ENCODE measurements at places on chromosomes 11 and 22. TPM values are rescaled to one million over a fixed set of nuclear protein-coding genes. Genes with fewer than 3 reads are reported as not detected.
A peak's percentile ranks its signal among the peaks of the same experiment; 100 is the strongest.

- no peak for DNase-seq
- H3K27ac ChIP-seq: no peak overlapping the region
- H3K4me1 ChIP-seq: no peaks in the 10 kb centered on the region
- H3K4me3 ChIP-seq: no peak overlapping the region
- 0 out of 2 replicates have a peak, but pooled peaks cover 13% of the 10 kb centered on the region for H3K27me3 ChIP-seq
Measured at GRCh38 chr11:110497231-110497978, 67.7 kb downstream of the FDX1 start.

- no peaks in the 10 kb centered on the region for H3K36me3 ChIP-seq
- H3K4me3 ChIP-seq: no peak overlapping the region
- H3K27me3 ChIP-seq: no peaks in the 10 kb centered on the region
Measured at GRCh38 chr11:110777775-110778174, 65.5 kb upstream of the ARHGAP20 start.

GRCh38 chr11:104487046-104487806 lies 323.3 kb upstream of the PDGFD start:
- no peaks in the 10 kb centered on the region for H3K27me3 ChIP-seq
- no peaks in the 10 kb centered on the region for H3K36me3 ChIP-seq
- no peak overlapping the region for H3K4me3 ChIP-seq
- no peak overlapping the region for H3K27ac ChIP-seq
- no peaks in the 10 kb centered on the region for H3K4me1 ChIP-seq

- H3K36me3 ChIP-seq: no peaks in the 10 kb centered on the region
- DNase-seq: no peak
- H3K27me3 ChIP-seq: no peaks in the 10 kb centered on the region
- H3K4me3 ChIP-seq: peak overlapping the region; percentile 59
- peak overlapping the region; percentile 78 for H3K27ac ChIP-seq
Measured at GRCh38 chr22:37544955-37545702, 15.2 kb upstream of the CDC42EP1 start.

GRCh38 chr11:62394825-62395538 lies 23.9 kb upstream of the SCGB1A1 start:
- no peaks in the 10 kb centered on the region for H3K27me3 ChIP-seq
- peaks cover 21% of the 10 kb centered on the region for H3K4me1 ChIP-seq
- DNase-seq: peak; percentile 61
- no peak overlapping the region for H3K27ac ChIP-seq
- H3K36me3 ChIP-seq: no peaks in the 10 kb centered on the region

DNA sequence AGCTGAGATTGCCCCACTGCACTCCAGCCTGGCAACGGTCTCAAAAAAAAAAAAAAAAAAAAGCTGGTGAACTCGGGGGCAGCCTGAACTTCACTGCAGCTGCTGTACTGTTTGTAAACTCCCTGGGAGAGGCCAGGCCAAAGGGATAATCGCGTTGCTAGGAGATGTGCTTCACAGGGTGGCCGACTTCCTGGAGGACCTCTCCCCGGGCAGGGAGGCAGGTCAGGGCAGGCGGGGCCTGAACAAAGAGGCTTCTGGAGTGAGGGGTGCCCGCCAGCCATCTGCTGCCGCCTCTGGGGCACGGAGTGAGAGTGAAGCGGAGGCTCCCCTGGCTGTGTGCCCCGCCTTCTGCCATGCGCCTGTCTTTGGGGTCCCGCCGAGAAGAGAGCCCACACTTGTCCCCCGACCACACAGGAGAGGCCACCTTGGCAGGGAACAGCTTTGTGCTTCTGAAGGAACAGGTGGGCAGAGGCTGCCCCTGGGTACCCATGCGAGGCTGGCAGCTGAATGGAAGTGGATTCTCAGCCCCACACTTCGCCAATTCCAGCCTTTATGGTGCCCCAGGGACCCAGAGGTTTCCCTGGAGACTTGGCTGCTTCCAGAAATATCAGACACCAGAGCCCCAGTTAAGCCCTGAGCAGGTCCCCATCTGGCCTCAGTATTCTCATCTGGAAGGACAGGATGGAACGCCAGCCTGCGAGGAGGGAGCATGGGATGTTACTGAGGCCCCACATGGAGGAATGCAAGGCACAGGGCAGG lies 29.6 kb downstream of the TMEM184B start:
- H3K36me3 ChIP-seq: 0 out of 2 replicates have a peak, but pooled peaks cover 3% of the 10 kb centered on the region
- H3K27me3 ChIP-seq: no peaks in the 10 kb centered on the region
- peaks cover 26% of the 10 kb centered on the region for H3K4me1 ChIP-seq
- no peak overlapping the region for H3K27ac ChIP-seq

- DNase-seq: no peak
- no peaks in the 10 kb centered on the region for H3K27me3 ChIP-seq
- no peak overlapping the region for H3K4me3 ChIP-seq
- H3K36me3 ChIP-seq: no peaks in the 10 kb centered on the region
- H3K27ac ChIP-seq: no peak overlapping the region
Measured at GRCh38 chr11:103051151-103051801, 40.7 kb downstream of the DCUN1D5 start.

- H3K4me3 ChIP-seq: no peak overlapping the region
- no peaks in the 10 kb centered on the region for H3K36me3 ChIP-seq
- no peak overlapping the region for H3K27ac ChIP-seq
- DNase-seq: no peak
Measured at GRCh38 chr22:25014896-25015755, 62.6 kb downstream of the KIAA1671 start.

GRCh38 chr11:74100735-74101134 lies 70.1 kb downstream of the C2CD3 start:
- H3K27me3 ChIP-seq: no peaks in the 10 kb centered on the region
- no peak for DNase-seq
- H3K27ac ChIP-seq: no peak overlapping the region

- no peaks in the 10 kb centered on the region for H3K27me3 ChIP-seq
- H3K4me3 ChIP-seq: no peak overlapping the region
- no peak for DNase-seq
- H3K36me3 ChIP-seq: no peaks in the 10 kb centered on the region
- H3K27ac ChIP-seq: no peak overlapping the region
Measured at GRCh38 chr11:92826136-92826535, 143.3 kb upstream of the MTNR1B start.

- peaks cover 12% of the 10 kb centered on the region for H3K36me3 ChIP-seq
- H3K4me3 ChIP-seq: peak overlapping the region; percentile 99
- H3K27me3 ChIP-seq: no peaks in the 10 kb centered on the region
- H3K4me1 ChIP-seq: peaks cover 33% of the 10 kb centered on the region
- DNase-seq: no peak
Measured at GRCh38 chr11:64877390-64878222, 815 bp downstream of the EHD1 start.

DNA sequence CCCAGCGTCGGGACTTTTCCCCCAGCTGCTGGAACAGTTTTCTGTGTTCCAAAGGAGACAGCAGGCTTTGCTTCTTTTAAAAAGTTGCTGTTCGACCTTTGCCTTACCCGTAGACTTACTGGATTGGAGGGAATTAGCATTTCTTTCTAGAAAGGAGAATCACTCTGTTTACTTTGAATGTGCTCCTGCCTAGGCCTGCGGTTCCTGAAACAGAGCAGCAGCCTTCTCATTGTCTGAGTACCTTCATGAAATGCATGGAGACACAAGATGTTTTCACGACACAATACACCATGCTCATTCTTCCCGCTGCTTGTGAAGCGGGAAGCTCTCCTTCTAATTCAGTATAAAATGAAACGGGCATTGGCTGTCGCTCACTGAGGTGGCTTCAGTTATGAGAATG lies 196.2 kb downstream of the TBC1D22A start:
- no peaks in the 10 kb centered on the region for H3K36me3 ChIP-seq
- H3K4me1 ChIP-seq: no peaks in the 10 kb centered on the region

GRCh38 chr11:63710476-63711217 lies 29.3 kb downstream of the RTN3 start:
- H3K36me3 ChIP-seq: no peaks in the 10 kb centered on the region
- no peak overlapping the region for H3K4me3 ChIP-seq
- H3K4me1 ChIP-seq: no peaks in the 10 kb centered on the region
- no peaks in the 10 kb centered on the region for H3K27me3 ChIP-seq
- DNase-seq: no peak

GRCh38 chr11:88360141-88360540 lies 22.6 kb upstream of the CTSC start:
- no peaks in the 10 kb centered on the region for H3K27me3 ChIP-seq
- no peak overlapping the region for H3K27ac ChIP-seq
- H3K36me3 ChIP-seq: no peaks in the 10 kb centered on the region
- H3K4me3 ChIP-seq: no peak overlapping the region

GRCh38 chr11:119229288-119229672 lies 23.1 kb downstream of the CBL start:
- no peaks in the 10 kb centered on the region for H3K27me3 ChIP-seq
- H3K36me3 ChIP-seq: no peaks in the 10 kb centered on the region
- H3K4me1 ChIP-seq: peaks cover 3% of the 10 kb centered on the region
- DNase-seq: no peak
- no peak overlapping the region for H3K27ac ChIP-seq

DNA sequence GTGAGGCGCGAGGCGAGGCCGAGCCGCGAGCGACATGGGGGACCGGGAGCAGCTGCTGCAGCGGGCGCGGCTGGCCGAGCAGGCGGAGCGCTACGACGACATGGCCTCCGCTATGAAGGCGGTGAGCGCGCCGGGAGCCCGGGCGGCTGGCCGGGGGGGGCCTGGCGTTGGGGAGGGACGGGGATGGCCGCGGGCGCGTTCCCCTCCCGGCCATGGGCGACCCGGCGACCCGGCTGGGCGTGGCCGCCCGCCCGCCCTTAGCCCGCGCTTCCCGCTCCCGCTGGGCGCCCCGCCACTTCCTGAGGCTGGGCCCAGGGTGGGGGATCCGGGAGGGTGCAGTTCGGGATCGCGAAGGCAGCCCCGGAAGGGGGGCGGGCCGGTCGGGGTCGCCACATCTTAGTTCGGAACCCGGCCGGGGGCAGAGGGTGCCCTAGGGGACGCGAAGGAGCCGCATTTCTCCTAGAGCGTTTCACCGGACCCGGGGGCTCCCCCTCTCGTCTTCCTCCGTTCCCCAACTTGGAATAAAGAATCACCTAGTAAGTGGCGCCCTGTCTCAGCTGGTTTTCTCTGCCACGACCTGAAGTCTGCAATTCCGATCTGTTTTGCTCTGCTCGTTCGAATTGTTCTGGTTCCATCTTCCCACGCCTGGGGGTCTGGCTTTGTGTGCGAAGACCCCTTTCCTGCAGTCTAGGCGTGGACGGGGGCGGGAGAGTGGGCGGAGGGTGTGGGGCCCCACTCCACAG lies 536 bp downstream of the YWHAH start:
- peaks cover 31% of the 10 kb centered on the region for H3K36me3 ChIP-seq
- H3K27me3 ChIP-seq: no peaks in the 10 kb centered on the region
- peak overlapping the region; percentile 98 for H3K27ac ChIP-seq
- DNase-seq: no peak
- peak overlapping the region; percentile 87 for H3K4me3 ChIP-seq
- H3K4me1 ChIP-seq: peaks cover 31% of the 10 kb centered on the region

DNA sequence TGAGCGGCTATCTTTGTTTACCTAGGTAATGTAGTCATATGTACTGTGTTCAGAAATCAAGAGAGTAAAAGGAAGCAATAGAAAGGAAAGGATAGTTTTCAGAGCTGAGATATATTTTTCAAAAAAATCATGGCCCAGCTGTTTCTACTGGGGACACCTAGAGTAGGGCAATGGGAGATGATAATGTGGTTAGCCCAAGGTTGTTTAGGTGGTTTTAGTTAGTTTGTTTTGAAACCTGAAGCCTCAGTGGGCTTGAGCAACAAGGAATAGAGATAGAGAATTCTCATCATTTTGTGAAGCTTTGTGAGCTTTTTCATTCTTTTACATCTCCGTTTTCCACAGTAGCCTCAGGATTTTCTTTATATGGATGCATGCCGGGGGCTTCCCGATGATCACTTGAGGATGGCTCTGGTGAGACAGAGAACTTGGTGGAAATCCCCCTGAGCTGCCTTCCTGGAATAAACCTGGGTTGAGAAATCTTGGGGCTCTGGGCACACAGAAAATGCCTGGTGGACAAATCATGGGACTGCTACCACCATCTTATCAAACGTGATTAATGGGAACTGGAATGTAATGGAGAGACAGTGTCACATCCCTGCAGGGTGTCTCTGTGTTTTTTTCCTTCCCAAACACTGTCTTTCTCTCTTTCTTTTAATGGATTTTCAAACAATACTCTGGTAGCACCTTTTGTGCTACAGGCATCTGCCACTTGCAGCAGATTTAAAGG lies 49.0 kb downstream of the ARHGAP42 start:
- H3K27me3 ChIP-seq: no peaks in the 10 kb centered on the region
- H3K27ac ChIP-seq: no peak overlapping the region
- H3K36me3 ChIP-seq: no peaks in the 10 kb centered on the region
- H3K4me3 ChIP-seq: no peak overlapping the region
- DNase-seq: no peak

- H3K4me3 ChIP-seq: no peak overlapping the region
- H3K27ac ChIP-seq: peak overlapping the region; percentile 39
- no peaks in the 10 kb centered on the region for H3K27me3 ChIP-seq
- H3K36me3 ChIP-seq: no peaks in the 10 kb centered on the region
Measured at GRCh38 chr11:122816761-122817520, 21.4 kb upstream of the CRTAM start.

- peaks cover 18% of the 10 kb centered on the region for H3K4me1 ChIP-seq
- H3K4me3 ChIP-seq: no peak overlapping the region
- no peaks in the 10 kb centered on the region for H3K36me3 ChIP-seq
- no peaks in the 10 kb centered on the region for H3K27me3 ChIP-seq
- no peak overlapping the region for H3K27ac ChIP-seq
Measured at GRCh38 chr11:11586465-11586864, 35.3 kb downstream of the GALNT18 start.

GRCh38 chr11:95103701-95104100 lies 14.1 kb downstream of the ENDOD1 start:
- H3K27me3 ChIP-seq: no peaks in the 10 kb centered on the region
- H3K4me3 ChIP-seq: no peak overlapping the region
- no peak overlapping the region for H3K27ac ChIP-seq
- no peaks in the 10 kb centered on the region for H3K36me3 ChIP-seq

- DNase-seq: no peak
- H3K4me1 ChIP-seq: no peaks in the 10 kb centered on the region
- H3K27ac ChIP-seq: no peak overlapping the region
- H3K4me3 ChIP-seq: no peak overlapping the region
- no peaks in the 10 kb centered on the region for H3K27me3 ChIP-seq
- H3K36me3 ChIP-seq: no peaks in the 10 kb centered on the region
Measured at GRCh38 chr11:101031713-101032112, 97.9 kb downstream of the PGR start.

GRCh38 chr11:819943-820649 lies 1.4 kb downstream of the PNPLA2 start:
- peak; percentile 85 for DNase-seq
- H3K27me3 ChIP-seq: no peaks in the 10 kb centered on the region
- no peaks in the 10 kb centered on the region for H3K36me3 ChIP-seq
- peaks cover 26% of the 10 kb centered on the region for H3K4me1 ChIP-seq
- H3K4me3 ChIP-seq: peak overlapping the region; percentile 65

GRCh38 chr11:11532574-11532973 lies 89.2 kb downstream of the GALNT18 start:
- no peaks in the 10 kb centered on the region for H3K4me1 ChIP-seq
- H3K27me3 ChIP-seq: no peaks in the 10 kb centered on the region
- DNase-seq: no peak
- H3K4me3 ChIP-seq: no peak overlapping the region

- H3K36me3 ChIP-seq: no peaks in the 10 kb centered on the region
- H3K27me3 ChIP-seq: no peaks in the 10 kb centered on the region
- H3K4me1 ChIP-seq: no peaks in the 10 kb centered on the region
- H3K4me3 ChIP-seq: no peak overlapping the region
- no peak for DNase-seq
Measured at GRCh38 chr11:117299351-117300282, 8.5 kb downstream of the BACE1-AS start.

Gene LRP4
- 7.4 TPM for total RNA-seq

Gene ANGPTL5
- total RNA-seq: not detected

Gene CEP164
- total RNA-seq: 22.2 TPM

Gene NPTXR
- total RNA-seq: 12.8 TPM

Gene ATG2A
- total RNA-seq: 24.7 TPM

Gene RAG1
- total RNA-seq: 0.54 TPM

Gene ANO9
- 70.3 TPM for total RNA-seq

Gene DCHS1
- total RNA-seq: 0.30 TPM

Gene HSCB
- total RNA-seq: 14.5 TPM

Gene WBP2NL
- total RNA-seq: not detected

Gene KCNK7
- total RNA-seq: 0.61 TPM
